ENCODE measurements at places on chromosomes 1 and 21. TPM values are rescaled to one million over a fixed set of nuclear protein-coding genes. Genes with fewer than 3 reads are reported as not detected.

The LCE2B gene
- total RNA-seq: not detected

The PTPN7 gene
- 197 TPM for total RNA-seq

DNA sequence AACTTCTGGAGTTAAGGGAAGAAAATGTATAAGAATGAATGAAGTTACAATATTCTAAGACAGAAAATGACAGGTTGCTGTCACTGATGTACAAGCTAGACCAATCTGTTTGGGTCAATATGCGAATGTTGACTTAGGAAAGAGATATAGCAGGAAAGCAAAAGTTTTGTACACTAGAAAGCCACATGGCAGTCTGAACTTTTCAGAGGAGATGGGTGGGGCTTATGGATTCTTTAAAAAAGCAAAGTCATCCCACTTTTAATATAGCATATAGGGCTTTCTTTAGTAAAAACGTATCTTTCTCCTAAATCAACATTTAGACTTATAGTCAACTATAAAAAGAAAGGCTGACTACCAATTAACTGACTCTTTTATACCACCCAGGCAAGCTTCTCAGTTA, 381.2 kb downstream of the PTPRC start:
- no peak for DNase-seq
- H3K27me3 ChIP-seq: no peaks in the 10 kb centered on the region
- H3K4me3 ChIP-seq: no peak overlapping the region
- no peak overlapping the region for H3K27ac ChIP-seq
- no peaks in the 10 kb centered on the region for H3K36me3 ChIP-seq

DNA sequence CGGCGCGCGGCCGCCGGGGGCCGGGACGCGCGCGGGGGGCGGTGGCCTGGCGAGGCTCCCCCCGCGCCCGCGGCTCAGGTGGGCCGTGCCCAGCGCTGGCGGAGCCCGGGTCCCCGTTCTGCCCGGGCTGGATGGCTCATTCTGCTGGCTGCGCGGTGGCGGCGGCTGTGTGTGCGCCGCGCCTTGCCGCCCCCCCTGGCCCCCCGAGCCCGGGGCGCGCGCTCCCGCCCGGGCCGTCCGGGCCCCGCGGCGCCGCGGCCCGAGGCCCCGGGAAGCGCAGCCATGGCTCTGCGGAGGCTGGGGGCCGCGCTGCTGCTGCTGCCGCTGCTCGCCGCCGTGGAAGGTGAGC, at the start of gene EPHB2:
TSS of gene EPHB2 (plus strand) at position 139 of the 349 bp plus-strand sequence. CDS start at position 283, 144 bp downstream.
- peak within 1 kb of the TSS; percentile 44 for H3K4me3 ChIP-seq
- H3K27me3 ChIP-seq: peaks cover 68% of the 10 kb centered on the region
- peaks cover 16% of the 10 kb centered on the region for H3K4me1 ChIP-seq
- H3K36me3 ChIP-seq: no peaks in the 10 kb centered on the region
- DNase-seq: peak; percentile 20

GRCh38 chr1:66916320-66916719, 8.3 kb downstream of the DNAI4 start:
- H3K4me3 ChIP-seq: no peak overlapping the region
- H3K4me1 ChIP-seq: peaks cover 3% of the 10 kb centered on the region
- no peaks in the 10 kb centered on the region for H3K27me3 ChIP-seq
- peaks cover 23% of the 10 kb centered on the region for H3K36me3 ChIP-seq
- DNase-seq: no peak
- no peak overlapping the region for H3K27ac ChIP-seq

DNA sequence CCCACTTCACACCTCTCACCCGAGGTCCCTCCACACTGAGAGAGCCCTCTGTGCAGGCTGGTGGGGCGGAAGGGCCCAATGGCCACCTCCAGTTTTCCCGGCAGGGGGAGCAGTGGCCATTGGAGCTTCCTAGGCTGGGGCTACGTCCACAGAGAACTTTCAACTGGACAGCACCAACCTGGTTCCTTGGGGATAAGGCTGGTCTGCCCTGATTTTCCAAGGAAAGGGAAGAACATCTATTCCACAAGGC, 20.3 kb upstream of the LAPTM5 start:
- DNase-seq: no peak
- no peak overlapping the region for H3K27ac ChIP-seq
- no peaks in the 10 kb centered on the region for H3K27me3 ChIP-seq
- no peaks in the 10 kb centered on the region for H3K36me3 ChIP-seq
- H3K4me1 ChIP-seq: peaks cover 5% of the 10 kb centered on the region
